Activated T-cell treated with anti-CD3 and anti-CD28 coated beads, Interleukin-2, amount 50 U/mL, for 72 hours (primary cell): ENCODE measurements at places on chromosomes 4 and X. TPM values are rescaled to one million over a fixed set of nuclear protein-coding genes. Genes with fewer than 3 reads are reported as not detected.

- peaks cover 7% of the 10 kb centered on the region for H3K27me3 ChIP-seq
- H3K4me3 ChIP-seq: no peak overlapping the region
- peaks cover 62% of the 10 kb centered on the region for H3K4me1 ChIP-seq
These were observed 63.2 kb downstream of the CD40LG start for GRCh38 chrX:136711147-136711546.

DNA sequence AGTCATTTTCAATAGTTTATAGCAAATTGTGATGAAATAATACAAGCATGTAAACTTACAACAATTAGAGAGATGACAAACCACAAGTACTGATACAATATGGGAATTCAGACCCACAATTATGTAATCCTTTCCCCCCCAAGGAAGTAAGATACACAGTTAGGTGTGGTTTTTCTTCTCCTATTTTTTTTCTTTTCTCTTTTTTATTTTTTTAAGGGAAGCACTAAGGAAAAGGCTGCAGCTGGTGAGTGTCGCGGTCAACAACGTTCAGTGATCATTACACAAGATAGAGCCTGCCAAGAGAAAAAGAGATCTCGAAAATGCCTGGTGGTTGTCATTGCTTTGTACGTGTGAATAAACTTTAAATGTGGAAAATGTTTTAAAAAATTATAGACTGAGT is 9.8 kb downstream of the NDNF start:
- DNase-seq: no peak
- peaks cover 39% of the 10 kb centered on the region for H3K27me3 ChIP-seq
- no peaks in the 10 kb centered on the region for H3K36me3 ChIP-seq
- H3K27ac ChIP-seq: no peak overlapping the region
- no peaks in the 10 kb centered on the region for H3K4me1 ChIP-seq

- peaks cover 62% of the 10 kb centered on the region for H3K27me3 ChIP-seq
- no peak overlapping the region for H3K27ac ChIP-seq
- peaks cover 16% of the 10 kb centered on the region for H3K4me1 ChIP-seq
- H3K36me3 ChIP-seq: no peaks in the 10 kb centered on the region
These were observed 7.6 kb upstream of the DLG3 start for GRCh38 chrX:70437011-70437410.

GRCh38 chr4:100289530-100289888 is 99.2 kb upstream of the DDIT4L start:
- H3K4me1 ChIP-seq: no peaks in the 10 kb centered on the region
- H3K27me3 ChIP-seq: no peaks in the 10 kb centered on the region
- no peak overlapping the region for H3K27ac ChIP-seq

DNA sequence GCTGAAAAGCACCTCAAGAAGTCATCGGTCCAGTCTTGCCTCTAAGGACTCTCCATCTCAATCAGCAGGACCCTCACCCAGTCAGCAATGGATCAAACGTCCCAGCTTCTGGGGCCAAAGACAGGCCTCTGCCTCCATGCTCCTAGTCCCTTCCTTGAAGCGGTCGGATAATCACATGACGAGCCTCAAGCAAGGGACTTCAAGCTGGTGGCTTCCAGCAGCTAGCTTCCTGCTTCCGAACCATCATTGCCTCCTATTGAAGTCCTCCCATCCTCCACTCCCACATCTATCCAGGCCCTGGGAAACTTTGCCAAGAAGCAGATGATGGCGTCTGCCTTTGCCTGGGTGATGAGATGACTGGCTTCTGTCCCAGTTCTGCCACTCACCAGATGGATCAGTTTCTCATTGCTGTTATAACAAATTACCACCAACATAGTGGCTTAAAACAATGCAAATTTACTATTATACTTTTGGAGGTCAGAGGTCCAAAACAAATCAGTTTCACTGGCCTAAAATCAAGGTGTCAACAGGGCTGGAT is 135.2 kb upstream of the MAMLD1 start:
- no peak overlapping the region for H3K27ac ChIP-seq
- H3K36me3 ChIP-seq: no peaks in the 10 kb centered on the region
- H3K4me1 ChIP-seq: no peaks in the 10 kb centered on the region
- peaks cover 52% of the 10 kb centered on the region for H3K27me3 ChIP-seq
- no peak for DNase-seq
- H3K4me3 ChIP-seq: no peak overlapping the region

GRCh38 chr4:139145552-139145932 is 31.5 kb downstream of the ELF2 start:
- H3K4me1 ChIP-seq: peaks cover 29% of the 10 kb centered on the region
- H3K27ac ChIP-seq: no peak overlapping the region
- H3K27me3 ChIP-seq: no peaks in the 10 kb centered on the region
- DNase-seq: no peak
- H3K36me3 ChIP-seq: peaks cover 5% of the 10 kb centered on the region
- H3K4me3 ChIP-seq: no peak overlapping the region

DNA sequence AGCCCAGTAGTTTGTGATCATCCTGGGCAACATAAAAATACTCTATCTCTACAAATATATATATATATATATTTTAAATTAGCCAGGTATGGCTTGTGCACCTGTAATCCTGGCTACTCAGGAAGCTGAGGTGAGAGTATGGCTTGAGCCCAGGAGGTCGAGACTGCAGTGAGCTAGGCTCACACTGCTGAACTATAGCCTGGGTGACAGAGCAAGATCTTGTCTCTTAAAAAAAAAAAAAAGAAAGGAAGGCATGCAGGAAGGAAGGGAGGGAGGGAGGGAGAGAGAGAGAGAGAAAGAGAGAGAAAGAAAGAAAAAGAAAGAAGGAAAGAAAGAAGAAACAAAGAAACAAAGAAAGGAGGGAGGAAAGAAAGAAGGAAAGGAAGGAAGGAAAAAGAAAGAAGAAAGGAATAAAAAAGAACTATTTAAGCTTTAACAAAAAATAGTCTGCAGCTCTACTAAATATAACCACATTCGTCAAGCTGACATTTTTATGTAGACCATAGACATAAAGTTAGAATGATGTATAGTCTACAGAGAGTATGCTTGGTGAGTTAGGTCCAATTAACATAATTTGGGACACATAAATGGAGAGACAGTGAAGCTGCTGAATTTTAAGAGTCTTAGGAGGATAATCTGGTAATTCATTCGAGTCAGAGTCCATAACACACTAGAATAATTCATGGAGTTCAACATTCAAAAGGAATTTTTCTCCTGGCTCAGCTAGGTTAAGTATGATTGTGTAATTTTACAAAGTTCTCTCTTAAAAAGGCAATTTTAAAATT is 111.9 kb downstream of the GLRA3 start:
- no peak for DNase-seq
- H3K4me3 ChIP-seq: no peak overlapping the region
- H3K36me3 ChIP-seq: no peaks in the 10 kb centered on the region
- no peaks in the 10 kb centered on the region for H3K4me1 ChIP-seq
- peaks cover 2% of the 10 kb centered on the region for H3K27me3 ChIP-seq
- no peak overlapping the region for H3K27ac ChIP-seq

Gene ZNF711
- 4.6 TPM for total RNA-seq

DNA sequence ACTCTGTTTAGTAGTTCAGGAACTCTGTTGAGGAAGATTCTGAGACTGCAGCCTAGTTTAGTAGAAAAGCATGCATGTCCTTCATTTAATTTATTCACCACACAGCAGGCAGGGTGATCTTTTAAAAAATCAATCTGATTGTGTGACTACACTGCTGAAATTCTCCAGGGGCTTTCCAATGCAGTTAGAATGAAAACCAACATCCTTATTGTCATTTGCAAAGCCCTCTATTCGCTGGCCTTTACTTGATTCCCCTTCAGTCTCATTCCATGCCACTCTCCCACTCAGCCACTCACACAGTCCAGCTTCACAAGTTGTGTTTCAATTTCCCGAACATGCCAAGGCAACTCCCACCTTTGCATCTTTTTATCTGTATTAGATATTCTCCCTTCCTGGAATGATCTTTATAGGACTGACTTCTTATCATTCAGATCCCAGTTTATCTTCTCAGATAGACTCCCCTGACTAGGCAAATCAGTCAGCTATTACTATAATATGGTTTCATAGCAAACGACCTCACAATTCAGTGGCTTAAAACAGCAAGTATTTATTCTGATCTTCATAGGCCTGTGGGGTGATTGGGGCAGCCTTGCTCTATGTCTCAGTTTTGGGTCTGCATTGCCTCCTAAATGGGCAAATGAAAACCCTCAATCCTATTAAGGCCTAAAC is 21.3 kb upstream of the FTHL17 start:
- no peak for DNase-seq
- H3K4me3 ChIP-seq: peak overlapping the region; percentile 32
- no peak overlapping the region for H3K27ac ChIP-seq
- H3K27me3 ChIP-seq: peaks cover 36% of the 10 kb centered on the region
- H3K36me3 ChIP-seq: no peaks in the 10 kb centered on the region

Gene HAND2
- not detected for total RNA-seq

- no peak overlapping the region for H3K27ac ChIP-seq
- no peaks in the 10 kb centered on the region for H3K4me1 ChIP-seq
- DNase-seq: no peak
- H3K36me3 ChIP-seq: no peaks in the 10 kb centered on the region
These were observed 27.9 kb downstream of the TEC start for GRCh38 chr4:48241731-48242130.

Gene TKTL2
- not detected for total RNA-seq

DNA sequence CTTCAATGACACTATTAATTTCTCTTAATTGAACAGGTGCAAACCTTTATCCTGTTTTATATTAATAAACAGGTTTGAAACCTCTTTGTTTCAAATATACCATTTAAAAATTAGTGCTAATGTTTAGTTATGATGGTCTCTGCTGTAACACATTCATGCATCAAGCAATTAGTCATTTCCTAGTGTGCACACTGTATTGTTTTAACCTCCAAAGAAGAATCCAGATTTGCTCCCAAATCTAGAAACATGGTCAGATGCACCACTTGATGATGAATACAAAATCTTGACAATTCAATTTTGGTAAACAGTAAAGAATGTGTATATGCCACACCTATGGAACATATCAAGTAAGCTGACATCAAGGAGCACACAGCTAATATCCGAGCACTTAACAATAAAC is 157.1 kb downstream of the TRIML1 start:
- no peaks in the 10 kb centered on the region for H3K4me1 ChIP-seq
- peaks cover 2% of the 10 kb centered on the region for H3K36me3 ChIP-seq
- no peaks in the 10 kb centered on the region for H3K27me3 ChIP-seq
- no peak for DNase-seq

DNA sequence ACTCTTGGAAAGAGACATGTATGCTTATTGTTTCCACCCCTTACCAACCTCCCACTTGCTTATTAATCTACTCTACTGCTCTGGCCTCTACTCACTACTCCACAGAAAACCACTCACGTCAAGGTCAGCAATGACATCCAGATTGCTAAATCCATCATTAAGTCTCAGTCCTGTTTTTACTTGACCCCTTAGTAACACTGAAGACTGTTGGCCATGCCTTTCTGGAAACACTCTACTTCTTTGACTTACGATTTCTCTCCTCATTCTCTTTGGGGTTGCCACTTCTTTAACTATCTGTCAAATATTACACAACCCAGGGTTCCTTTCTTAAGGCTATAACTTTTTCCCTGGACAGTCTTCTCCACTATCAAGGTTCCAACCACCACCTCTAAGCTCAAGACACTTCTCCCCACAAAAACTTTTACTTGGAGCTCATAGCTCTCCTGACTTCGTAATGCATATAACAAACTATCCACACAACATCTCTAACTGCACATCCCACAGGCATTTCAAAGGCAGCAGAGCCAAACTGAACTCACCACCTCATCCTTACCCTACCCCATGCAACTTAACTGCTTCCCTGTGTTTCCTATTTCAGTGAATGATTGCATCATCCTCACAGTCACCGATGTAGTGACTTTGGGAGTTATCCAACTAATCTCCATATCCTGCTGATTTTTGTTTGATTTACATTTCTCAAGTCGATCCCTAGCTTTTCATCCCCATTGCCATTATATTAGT is 15.8 kb upstream of the MAGEA4 start:
- H3K27ac ChIP-seq: no peak overlapping the region
- H3K36me3 ChIP-seq: no peaks in the 10 kb centered on the region
- no peak overlapping the region for H3K4me3 ChIP-seq
- DNase-seq: no peak
- H3K4me1 ChIP-seq: no peaks in the 10 kb centered on the region

Gene AMBN
- total RNA-seq: not detected

- no peak overlapping the region for H3K4me3 ChIP-seq
- no peaks in the 10 kb centered on the region for H3K36me3 ChIP-seq
- H3K4me1 ChIP-seq: peaks cover 4% of the 10 kb centered on the region
- no peak for DNase-seq
These were observed 7.8 kb upstream of the SH3TC1 start for GRCh38 chr4:8191136-8191747.

Gene ABCG2
- total RNA-seq: 2.3 TPM

DNA sequence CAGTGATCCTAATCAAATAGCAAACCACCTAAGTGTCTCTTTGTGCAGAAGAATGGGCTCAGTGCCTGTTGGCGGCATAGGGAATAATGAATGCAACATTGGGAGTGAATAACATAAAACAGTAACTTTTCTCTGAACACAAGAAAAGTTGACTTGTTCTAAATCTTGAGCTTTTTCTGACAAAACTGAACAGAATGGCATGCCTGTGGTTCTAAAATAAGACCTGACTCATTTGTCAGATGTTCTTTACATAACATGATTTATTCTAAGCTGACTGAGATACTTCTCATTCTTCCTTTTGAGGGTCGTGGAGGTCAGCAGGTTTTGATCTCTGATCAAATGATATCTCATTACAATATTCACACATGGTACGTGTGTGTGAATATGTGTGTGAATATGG is 165.4 kb upstream of the WDR1 start:
- no peak for DNase-seq
- no peaks in the 10 kb centered on the region for H3K27me3 ChIP-seq
- no peaks in the 10 kb centered on the region for H3K36me3 ChIP-seq
- no peaks in the 10 kb centered on the region for H3K4me1 ChIP-seq

GRCh38 chrX:154987940-154988339 is 34.6 kb downstream of the F8 start:
- DNase-seq: no peak
- no peak overlapping the region for H3K4me3 ChIP-seq
- peaks cover 19% of the 10 kb centered on the region for H3K4me1 ChIP-seq
- H3K36me3 ChIP-seq: no peaks in the 10 kb centered on the region

GRCh38 chr4:124486423-124486822 is 226.1 kb downstream of the ANKRD50 start:
- no peaks in the 10 kb centered on the region for H3K27me3 ChIP-seq
- H3K4me1 ChIP-seq: no peaks in the 10 kb centered on the region
- H3K4me3 ChIP-seq: no peak overlapping the region
- DNase-seq: no peak

DNA sequence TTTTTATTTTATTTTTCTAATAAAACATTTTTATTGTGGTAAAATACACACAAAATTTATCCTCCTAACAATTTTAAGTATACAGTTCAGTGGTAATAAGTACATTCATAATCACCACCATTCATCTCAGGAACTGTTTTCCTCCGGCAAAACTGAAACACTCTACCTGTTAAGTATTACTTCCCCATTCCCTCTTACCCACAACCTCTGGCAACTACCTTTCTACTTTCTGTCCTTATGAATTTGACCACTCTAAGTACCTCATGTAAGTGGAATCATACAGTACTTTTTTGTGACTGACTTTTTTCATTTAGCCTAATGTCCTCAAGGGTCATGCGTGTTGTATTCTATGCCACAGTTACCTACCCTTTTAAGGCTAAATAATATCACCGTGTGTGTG is 21.1 kb upstream of the HSFX4 start:
- H3K4me1 ChIP-seq: peaks cover 9% of the 10 kb centered on the region
- H3K4me3 ChIP-seq: no peak overlapping the region
- H3K36me3 ChIP-seq: peaks cover 1% of the 10 kb centered on the region
- H3K27ac ChIP-seq: no peak overlapping the region
- DNase-seq: no peak
- peaks cover 21% of the 10 kb centered on the region for H3K27me3 ChIP-seq

Gene LINC00632
- 1.4 TPM for total RNA-seq

GRCh38 chr4:81922313-81922712 is 450.6 kb upstream of the RASGEF1B start:
- H3K36me3 ChIP-seq: no peaks in the 10 kb centered on the region
- peaks cover 14% of the 10 kb centered on the region for H3K4me1 ChIP-seq
- H3K27ac ChIP-seq: no peak overlapping the region
- no peak for DNase-seq
- no peak overlapping the region for H3K4me3 ChIP-seq
- H3K27me3 ChIP-seq: peaks cover 21% of the 10 kb centered on the region
